ENCODE measurements at places on chromosomes 16 and 17.

DNA sequence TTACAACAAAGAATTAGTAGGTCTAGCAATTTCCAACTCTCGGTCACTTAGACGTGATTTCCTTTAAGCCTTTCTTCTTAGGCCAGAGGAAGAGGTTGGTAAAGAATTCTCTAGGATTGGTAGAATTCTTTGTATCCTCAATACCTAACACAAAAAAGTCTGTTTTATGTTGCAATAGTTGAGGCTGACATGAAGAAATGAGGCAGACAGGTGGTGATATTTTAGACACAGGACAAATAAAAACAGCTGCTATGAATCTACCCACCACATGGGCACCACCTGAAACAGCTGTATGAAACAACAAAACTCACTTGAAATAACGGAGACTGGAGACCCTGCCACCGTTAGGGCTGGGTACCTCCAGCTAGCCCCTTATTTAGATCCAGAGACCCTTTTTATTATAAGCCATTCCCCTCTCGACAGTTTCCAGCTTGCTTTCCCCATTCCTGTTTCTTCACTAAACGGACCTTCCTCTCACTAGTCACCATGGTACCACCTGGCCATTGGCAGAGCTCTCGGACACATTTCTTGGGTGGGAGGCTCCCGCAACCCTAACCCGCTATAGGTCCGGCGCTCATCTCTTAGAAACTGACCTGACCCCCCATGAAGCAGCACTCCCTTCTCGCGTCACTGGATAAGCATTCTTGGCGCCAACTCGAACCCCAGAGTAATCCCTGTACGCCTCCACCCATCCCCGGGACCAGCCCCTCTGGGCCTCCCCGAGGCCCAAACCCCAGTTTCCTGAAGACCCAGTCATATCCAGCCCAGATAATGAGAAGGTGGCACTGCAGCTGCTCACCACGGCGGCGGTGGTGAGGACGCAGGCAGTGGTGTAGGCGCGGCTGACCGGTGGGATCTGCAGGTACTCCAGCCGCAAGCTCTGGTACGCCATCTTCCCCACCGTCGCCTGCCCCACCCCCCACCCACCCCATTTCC lies at the start of gene DERL2:
TSS of gene DERL2 (minus strand) at position 909 of the 936 bp plus-strand sequence. CDS start at position 892, 17 bp downstream.
- no peak for DNase-seq

DNA sequence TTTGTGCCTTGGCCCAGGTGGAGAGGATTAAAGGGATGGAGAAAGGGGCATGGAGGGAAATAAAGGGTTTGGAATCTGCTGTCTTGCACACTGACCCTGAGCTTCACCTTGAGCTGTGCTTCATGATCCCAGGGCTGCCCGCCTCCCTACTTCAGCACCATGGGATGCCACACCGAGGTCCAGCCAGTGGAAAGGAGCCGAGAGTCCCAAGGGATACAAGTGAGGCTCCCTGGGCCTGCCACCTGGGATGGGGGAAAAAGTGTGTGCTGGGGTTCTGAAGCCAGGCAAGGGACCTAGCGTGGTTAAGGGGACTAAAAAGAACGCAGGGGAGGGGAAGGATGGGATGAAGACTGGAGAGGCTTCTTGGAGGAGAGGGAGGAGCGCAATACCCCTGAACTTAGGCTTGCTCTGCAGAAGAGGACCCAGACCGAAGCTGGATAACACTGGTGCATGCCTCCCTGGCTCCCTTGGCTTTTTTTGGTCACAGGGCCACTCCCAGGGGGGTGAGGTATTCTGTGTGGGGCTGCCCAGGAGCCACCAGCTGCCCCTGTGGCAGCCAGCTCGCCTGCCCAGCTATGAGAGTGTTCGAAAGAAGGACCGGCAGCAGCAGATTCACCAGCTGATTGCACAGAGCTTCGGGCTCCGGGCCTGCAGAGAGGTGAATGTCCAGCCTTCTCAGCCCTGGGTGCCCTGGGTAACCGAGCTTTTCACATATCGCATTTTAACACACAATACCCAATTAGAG lies 7.2 kb downstream of the MRPL27 start:
- DNase-seq = no peak

GRCh38 chr17:66786107-66786506 lies 48.8 kb upstream of the CACNG5 start:
- no peak for DNase-seq

DNA sequence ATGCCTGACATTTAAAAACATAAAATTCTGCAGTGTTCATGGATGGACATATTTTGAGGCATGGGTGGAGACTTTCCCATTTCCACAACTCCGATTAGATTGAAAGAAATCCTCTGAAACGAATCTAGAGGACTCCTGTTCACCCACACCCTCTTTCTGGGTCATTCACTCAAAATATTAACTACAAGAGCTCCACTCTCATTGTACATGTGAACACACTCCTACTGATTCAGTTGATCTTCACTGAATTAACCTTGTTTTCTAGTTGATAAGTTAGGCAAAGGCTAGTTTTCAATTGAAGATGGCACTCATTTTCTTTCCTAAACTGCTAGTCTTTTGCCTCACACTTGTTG lies 44.1 kb downstream of the GRB7 start:
- no peak for DNase-seq

DNA sequence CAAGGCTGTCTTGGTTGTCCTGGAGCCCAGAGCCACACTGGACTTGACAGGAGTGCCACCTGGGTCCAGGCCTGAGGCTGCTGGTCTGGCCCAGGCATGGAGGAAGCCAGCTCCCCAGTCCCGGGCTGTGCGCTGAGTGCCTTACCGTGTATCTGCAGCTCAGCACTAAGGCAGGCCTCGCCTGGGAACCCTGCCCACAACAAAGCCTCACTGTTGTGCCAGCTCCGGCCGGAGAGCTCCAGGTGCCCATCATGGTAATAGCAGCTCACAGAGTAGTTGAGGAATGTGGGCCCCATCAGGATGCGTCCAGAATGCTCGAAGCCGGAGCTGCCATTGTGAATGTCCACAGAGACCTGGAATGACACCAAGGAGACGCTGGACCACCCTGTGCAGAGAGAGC lies 72.2 kb downstream of the RMI2 start:
- DNase-seq = no peak

DNA sequence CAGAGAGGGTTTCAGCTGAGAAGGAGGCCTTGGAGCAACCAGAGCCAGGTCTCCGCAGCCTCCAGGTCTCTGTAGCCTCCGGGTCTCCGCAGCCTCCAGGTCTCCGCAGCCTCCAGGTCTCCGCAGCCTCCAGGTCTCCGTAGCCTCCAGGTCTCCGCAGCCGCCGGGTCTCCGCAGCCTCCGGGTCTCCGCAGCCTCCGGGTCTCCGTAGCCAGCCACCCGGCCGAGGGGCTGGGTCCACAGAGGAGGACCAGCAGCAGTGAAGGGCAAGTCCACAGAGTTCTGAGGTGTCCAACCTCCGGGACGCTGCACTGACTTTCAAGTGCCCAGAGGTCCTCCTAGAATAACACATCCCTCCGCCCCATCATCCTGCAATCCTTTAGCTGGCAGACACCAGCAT lies 221.0 kb downstream of the RBFOX3 start:
- DNase-seq = no peak

GRCh38 chr16:75695708-75696107 lies 5.6 kb downstream of the DUXB start:
- no peak for DNase-seq

DNA sequence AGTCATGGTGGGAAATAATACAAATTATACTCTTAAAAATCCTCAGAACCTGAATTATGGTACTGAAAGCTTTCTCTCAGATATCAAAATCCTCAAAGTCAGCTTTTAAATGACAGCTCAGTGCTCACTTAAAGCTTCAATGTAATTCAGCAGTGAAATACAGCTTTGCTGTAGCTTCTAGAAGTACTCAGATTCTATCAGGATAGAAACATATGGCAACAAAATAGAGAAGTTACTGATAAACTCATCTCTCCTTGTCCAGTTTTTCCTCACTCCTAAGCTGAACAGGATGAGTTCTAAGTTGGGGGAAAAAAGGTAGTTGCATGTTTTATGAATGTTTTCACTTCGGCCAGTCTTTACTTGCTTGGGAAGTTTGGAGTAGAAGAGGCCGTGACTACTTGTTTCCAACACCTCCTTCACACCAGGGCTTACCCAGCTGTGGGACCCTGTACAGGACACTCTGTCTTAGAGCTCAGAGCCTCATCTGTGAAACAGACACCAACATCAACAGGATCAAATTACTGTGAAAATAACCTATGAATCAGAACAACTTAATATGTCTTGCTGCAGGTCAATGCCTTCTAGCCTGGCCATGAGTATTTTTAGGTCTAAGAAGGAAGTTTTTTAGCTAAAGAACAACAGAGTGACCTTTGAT lies 30.2 kb downstream of the OGFOD1 start:
- DNase-seq = no peak

DNA sequence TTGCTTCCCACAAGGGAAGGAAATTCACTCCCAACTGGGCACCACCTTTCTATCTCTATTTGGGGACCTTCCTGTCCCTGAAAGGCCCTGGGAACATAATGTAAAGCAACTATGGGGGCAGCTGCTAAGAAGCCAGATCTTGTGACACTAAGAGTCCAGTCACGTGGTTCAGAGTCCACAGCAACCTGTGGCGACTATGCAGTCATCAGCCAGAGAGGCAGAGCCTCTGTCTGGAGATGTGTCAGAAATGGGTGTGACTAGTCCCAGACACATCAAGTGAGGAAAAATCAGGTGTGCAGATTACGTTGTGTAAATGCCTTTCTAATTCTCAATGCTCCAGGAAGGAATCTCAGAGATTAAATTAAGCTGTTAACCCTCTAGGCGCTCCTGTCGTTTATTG lies 26.6 kb upstream of the SKAP1 start:
- DNase-seq = no peak

DNA sequence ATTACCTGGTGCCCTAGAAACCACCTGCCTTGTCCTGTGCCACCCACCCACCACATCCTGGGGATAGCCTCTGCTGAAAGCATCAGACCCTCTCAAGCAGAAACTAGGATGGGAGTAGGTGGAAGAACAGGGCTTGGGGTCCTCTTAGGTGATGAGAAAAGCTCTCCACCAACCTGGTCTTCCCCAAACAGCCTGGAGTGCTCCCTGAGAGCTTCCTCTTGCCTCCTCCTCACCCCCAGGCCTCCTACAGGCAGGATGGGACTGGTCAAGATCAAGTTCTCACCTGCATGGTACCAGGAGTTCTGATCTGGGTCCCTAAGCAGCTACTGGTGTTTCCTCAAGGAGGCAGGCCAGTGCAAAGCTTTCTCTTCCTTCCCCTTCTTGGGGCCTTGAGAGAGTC lies 15.4 kb downstream of the WNT9B start:
- DNase-seq = no peak

GRCh38 chr17:77453613-77454241 lies 313.0 kb downstream of the SEC14L1 start:
- no peak for DNase-seq
